ENCODE measurements at places on chromosomes 3 and 15.

- no peak for DNase-seq
These were observed 20.3 kb downstream of the XXYLT1 start for GRCh38 chr3:195250473-195251251.

- no peak for DNase-seq
These were observed 25.5 kb downstream of the TM6SF1 start for GRCh38 chr15:83132861-83133523.

DNA sequence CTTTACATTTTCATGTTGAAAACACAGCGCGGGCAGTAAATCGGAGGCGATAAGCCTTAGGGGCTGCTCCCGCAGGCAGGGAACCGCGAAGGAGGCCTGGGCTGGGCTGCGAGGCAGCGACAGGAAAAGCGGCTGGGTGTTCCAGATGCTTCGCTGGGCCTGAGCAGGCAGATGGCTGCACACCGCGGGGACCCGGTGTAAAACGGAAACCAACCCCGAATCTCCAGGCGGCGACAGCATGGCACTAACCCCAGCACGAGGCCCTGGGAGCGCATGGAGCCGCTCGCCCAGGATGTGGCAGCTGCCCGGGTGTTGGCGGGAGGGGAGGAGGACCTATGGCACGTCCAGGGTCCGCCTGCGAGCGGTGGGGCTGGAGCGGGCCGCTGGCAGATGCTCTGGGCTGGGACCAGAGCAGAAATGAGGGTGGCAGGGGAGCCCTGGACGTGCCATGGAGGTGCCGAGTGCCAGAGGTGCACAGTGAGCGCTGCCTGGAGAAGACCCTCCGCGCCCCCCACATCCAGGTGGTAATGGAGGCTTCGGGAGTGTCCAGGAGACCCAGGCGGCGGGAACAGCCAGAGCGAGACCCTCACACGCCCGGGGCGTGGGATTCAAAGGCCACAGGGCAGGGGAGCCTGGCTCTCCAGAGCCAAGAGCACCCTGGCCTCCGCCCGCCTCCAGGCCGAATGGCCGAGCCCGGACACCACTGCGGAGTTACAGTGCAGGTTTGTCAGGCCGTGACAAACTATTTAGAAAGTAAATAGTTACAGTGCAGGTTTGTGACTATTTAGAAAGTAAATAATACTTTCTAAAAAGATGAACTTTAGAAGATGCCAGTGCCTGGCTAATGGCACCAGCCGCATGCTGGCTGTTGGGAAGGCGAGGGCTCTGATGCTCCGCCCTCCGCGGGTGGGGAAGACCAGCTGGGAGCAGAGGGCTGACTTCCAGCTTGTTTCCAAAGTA lies 293.6 kb downstream of the OCA2 start:
- no peak for DNase-seq

DNA sequence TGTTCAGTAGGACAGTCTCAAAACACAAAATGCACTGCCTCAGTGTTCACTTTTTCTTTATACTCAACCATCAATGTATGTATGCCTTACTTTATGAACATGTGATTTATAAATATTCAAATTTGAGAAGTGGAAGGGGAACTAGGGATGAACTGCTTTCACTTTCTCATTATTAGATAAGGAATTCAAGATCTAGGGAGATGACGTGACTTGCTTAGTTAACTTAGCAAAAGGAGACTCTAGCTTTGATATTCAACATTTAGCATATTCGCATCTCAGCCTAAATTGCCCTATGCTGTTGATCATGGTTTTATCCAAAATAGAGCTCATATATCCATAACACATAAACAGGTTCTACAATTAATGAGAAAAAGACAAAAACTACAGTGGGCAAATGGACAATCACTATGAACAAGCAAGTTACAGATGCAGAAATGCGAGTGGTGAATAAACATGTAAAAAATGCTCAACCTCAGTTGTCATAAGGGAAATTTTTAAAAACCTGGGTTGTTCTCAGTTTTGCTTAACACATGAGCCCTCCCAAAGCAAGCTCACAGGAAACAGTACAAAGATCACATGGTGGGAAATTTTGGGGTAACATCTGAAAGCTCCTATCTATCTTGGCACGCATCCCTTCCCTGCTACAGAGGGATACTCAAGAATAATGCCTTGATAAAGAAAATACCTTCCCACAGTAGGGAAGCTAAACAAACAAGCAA lies 269.8 kb downstream of the THRB start:
- no peak for DNase-seq

DNA sequence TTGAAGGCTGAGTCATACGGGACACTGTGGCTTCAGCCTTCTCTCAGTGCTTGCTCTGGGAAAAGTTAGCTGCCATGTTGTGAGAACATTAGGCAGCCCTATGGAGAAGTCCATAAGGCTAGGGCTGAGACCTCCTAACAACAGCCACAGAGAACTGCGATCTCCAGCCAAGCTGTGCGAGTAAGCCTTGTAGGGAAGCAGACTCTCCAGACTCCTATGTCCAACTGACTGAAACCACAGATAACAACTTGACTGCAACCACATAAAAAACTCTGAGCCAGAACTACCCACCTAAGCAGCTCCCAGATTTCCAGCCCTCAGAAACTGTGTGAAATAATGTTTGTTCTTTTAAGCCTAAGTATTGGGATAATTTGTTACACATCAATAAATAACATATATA lies 40.7 kb downstream of the DENND6A start:
- no peak for DNase-seq

GRCh38 chr15:88331291-88331690 lies 74.8 kb upstream of the NTRK3 start:
- no peak for DNase-seq

DNA sequence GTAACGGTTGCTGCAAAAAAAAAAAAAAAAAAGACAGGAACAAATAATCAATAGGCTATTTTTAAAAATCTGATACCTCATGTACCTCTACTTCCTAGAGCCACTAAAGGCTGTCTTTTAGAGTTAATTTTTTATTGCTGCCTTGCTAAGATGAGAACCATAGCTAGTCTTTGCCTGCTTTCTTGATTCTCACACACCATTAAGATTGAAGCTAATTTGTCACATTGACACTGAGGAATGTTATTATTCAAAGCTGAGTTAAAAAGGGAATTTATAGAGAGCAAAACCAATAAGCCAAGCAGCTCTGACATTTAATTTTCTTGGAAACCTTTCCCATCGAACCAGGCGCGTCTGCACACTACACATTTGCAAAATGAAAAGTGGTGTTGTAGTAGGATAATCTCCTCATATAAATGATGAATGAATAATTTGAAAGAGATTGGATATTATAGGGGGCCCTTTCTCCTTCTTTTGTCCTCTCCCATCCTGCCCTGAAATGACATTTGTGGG lies 149.7 kb downstream of the TMEM108 start:
- DNase-seq: no peak

GRCh38 chr3:39811561-39811960 lies 2.2 kb downstream of the MYRIP start:
- DNase-seq: no peak

DNA sequence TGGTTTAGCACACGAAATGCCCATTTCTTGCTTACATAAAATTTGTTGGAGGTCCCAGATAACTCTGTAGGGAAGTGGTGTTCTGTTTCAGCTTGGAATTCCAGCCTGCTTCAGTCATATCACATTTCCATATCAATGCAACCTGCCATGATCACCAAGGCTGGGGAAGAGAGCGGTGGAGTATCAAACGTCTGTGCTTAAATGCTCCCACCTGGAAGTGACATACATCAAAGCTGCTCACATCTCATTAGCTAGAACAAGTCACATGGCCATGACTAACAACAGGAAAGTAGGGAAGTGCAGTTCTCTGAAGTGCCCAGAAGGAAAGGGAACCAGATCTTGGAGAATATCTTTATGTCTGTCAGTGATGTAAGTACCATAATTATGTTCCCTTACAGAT lies 130.2 kb upstream of the CFAP20DC start:
- DNase-seq: no peak

DNA sequence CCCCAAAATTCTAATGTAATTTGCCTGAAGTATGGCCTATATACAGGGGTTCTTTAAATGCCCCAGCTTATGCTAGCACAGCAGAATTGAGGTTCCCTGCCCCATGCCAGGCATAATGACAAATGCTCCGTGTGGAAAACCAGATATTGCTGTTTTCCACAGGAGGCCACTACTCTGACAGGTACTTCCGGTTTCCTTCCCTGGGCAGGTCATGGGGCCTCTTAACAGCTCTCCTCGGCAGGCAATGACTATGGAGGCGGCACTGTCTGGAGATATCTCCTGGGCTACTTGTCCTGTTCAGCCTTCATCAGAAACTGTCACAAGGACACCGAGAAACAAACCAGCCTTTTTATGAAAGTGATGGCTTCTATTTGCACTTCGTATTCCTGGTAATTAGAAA lies 54.8 kb downstream of the SLC7A14 start:
- no peak for DNase-seq

GRCh38 chr15:52228921-52229320 lies 37.7 kb upstream of the GNB5 start:
- DNase-seq: no peak

DNA sequence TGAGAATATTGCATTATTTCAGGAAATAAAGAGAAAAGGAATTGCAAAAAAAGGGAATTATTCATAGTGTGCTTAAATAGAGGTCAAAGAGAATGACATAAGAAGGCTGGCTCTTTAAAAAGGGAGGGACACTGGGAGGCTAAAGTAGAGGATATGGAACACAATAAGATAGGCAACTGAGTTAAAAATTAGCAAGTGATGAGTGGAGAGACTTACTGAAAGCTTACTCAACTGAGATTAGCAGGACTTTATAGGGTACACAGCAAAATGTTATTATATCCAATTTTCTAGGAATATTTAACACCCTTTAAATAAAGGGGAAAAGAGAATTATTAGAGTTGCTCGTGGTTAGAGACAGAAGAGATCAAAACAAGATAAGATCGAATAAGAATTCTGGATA lies 375.2 kb downstream of the LSAMP start:
- no peak for DNase-seq

DNA sequence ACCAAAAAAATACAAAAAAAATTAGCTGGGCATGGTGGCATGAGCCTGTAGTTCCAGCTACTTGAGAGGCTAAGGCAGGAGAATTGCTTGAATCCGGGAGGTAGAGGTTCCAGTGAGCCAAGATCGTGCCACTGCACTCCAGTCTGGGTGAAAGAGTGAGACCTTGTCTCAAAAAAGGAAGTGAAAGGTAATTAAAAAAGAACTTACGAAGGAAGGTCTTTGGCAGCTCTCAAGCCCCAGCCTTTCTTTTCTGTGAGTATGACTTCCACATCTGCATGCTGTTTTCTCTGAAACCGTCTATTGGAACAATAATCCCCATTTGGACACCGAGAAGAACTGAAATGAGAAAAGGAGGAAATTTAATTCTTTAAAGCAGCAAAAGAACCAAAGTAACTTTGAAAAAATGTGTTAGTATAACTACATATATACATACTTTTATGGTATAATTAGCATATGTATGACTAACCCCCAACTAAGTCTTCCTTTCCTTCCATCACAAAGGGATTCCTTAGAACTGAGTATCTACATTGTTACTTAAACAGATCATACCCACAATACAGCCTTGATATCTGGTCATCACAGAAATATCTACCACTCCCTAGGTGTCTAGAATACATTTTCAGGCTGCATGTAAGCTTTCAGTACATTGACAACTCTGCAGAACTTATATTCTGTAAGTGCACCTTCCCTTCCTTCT lies 50.1 kb downstream of the SETD2 start:
- DNase-seq: peak; percentile 17

GRCh38 chr15:35499723-35500122 lies 46.2 kb downstream of the DPH6 start:
- DNase-seq: no peak

GRCh38 chr3:193560091-193560490 lies 5.4 kb upstream of the ATP13A4 start:
- DNase-seq: no peak

DNA sequence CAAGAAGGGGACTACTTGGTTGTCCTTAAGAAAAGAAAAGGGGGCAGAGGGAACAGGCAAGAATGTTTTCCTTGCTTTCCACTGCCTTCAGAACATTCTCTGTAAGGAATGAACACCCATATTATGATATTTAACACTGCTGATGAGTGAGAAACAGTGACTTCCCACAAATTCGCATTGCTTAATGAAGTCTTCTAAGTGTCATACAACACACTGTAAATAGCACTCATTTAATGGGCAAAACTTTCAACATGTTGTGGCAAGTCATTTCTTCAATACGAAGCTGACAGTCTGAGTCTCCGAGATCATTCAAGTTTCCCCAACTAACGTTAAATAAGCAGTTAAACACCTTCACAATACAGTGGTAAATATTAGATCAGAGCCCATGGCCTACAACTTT lies 464.4 kb downstream of the SHQ1 start:
- DNase-seq: no peak

GRCh38 chr3:187841560-187841959 lies 96.3 kb upstream of the BCL6 start:
- no peak for DNase-seq

- no peak for DNase-seq
These were observed 2.0 kb upstream of the ST8SIA2 start for GRCh38 chr15:92391640-92392039.

GRCh38 chr3:189961522-189962161 lies 159.1 kb downstream of the P3H2 start:
- DNase-seq: peak; percentile 60

DNA sequence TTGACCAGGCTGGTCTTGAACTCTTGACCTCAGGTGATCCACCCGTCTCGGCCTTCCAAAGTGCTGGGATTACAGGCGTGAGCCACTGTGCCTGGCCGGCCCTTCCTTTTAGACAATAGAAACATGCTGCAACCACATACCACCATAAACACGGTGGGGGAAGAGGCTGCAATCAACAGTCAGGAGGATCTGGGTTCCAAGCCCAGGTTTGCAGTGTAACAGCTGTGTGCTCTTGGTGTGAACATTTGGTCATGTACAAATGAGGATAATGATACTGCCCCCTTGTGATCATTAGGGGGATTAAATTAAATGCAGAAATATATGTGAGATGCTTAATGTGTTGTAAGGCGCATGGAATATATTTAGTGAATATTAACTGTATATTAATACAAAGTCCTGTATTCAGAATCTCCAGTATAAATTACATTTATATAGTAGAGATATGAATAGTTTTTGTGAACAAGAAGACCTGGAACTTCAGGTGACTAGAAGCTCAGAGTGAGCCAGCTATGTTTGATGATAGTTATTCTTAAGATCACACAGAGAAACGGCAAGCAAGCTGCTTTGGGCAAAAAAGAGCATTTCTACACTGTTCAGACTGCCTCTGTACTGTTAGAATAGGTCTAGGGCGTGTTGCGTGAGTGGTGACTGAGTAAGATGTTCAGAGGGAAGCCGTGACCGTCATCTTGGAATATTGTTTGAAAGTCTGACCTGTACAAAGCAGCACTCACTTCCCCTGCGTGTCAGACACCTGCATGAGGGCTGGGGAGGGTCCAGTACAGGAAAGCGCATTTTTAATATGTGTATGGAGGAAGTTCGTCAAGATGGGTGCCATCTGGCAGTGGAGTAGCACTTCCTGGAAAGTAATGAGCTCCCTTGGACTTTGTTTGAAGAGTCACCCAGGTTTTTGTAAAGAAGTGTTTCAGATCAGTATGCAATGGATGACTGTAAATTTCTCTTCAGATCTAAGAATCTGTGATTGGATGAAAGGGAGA lies 125.8 kb downstream of the PGPEP1L start:
- no peak for DNase-seq

- DNase-seq: no peak
These were observed 585.9 kb downstream of the OTOL1 start for GRCh38 chr3:162082516-162082915.
